ENCODE measurements at places on chromosomes 7 and 10. TPM values are rescaled to one million over a fixed set of nuclear protein-coding genes. Genes with fewer than 3 reads are reported as not detected.

The GPR26 gene
- not detected for polyA plus RNA-seq

The UTF1 gene
- polyA plus RNA-seq = not detected

The CYP2E1 gene
- polyA plus RNA-seq = 2.2 TPM

DNA sequence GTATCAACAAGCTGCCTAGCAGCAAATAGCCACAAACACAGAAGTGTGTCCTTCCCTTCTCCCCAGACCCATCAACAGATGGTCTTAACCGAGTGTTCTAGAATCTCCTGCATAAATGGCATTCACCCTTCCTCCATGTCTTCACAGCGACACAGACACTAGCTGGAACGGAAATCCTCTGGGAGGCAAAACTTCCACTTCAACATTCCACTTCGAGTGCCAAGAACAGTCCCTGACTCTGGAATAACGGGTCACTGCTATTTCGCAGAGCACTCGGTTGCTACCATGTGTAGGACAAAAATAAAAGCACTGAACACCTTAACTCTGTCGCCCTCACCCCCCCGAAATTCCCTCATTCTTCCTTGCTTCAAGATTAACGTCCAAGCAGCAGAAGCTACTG lies 65.1 kb downstream of the SFMBT2 start:
- DNase-seq = no peak

- DNase-seq = no peak
Observed at GRCh38 chr10:44201656-44202055, 183.2 kb downstream of the CXCL12 start.

GRCh38 chr10:11093771-11094736 lies 76.4 kb downstream of the CELF2 start:
- DNase-seq = no peak

All from right lung (tissue), 10 donors.